Activated CD8-positive, alpha-beta memory T cell treated with anti-CD3 and anti-CD28 coated beads for 24 hours (primary cell): ENCODE measurements at places on chromosomes 1 and 21.
A peak's percentile ranks its signal among the peaks of the same experiment; 100 is the strongest.

DNA sequence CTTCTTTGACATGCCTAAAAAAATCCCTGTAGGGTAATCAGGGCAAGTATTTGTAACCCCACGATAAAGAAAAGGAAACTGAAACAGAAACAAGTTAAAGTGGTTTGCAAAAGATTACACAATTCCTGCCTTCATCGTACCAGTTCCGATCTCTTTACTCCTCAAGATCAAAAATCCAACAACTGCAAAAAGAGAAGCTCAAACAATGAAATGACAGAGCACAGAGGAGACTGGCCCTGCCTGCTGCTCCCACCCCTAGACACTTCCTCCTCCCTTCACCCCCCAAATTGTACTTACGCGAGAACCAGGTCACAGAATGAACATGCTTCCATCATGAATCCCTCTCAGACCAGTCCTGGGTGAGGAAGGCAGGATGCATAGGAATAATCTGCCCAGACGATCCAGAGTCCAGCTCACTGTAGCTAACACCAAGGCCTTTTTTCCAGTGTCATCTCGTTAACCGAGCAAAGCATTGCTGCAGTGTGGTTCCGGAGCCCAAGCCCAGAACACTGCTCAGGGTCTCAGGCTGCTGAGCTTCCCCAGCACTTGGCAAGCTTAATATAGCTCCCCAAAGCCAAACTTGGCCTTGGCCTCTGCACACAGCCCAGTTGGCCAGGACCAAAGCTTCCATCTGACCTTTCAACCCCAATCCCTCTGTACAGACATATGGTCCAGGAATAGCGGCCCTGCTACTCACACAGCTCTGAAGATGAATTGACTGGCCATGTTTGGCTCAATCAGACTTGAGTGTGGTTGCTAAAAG is 20.3 kb downstream of the RXRG start:
- DNase-seq, result peak; percentile 60

DNA sequence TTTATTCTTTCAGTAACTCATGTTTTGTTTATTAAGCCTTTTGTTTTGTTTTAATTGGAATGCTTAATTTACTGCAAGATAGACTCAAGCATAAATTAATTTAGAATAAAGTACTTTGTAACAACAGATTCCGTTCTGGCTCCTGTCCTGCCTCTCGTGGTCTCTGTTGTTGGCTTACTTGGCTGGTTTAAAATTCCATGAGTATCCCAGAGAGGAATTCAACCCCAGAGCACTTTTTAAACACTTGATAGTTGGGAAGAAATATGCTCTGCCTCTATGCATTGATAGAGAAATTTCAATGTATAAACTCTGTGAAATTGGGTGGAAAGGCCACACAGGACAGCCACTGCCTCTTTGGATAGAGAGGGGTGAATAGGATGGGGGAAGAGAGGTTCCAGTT is 89.7 kb downstream of the ATP5PO start:
- DNase-seq, result no peak

DNA sequence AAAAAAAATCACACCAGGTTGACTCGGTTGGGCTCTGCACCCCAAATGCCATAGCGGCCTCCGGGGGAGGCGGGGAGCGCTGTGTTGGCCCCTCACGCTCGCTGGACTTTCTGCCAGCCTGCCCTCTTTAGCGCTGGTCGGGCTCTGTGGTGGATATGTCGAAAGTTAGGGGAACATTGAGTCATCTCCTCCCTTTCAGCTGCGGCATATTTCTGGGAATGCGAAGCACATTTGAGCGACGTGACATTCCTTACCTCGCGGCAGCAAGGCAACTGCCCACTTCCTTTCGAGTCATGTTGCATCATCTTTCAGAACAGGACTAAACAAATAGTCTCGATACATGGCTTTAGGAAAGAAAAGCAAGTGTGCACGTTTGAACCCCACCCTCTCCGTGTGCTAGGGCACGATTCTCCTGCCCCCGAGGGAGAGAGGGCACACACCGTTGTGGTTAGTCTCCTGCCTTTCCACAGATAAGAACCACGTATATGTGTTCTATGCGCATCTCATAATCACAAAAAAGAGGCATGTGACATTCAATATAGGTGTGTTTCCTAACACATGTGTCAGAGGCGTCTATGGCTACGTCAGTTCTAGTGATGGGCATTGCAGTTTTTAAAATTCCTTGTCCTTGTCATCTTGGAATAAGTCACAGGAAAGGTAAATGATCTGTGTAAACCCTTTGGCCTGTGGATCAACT is 105.9 kb upstream of the SLC45A1 start:
- no peak for DNase-seq

DNA sequence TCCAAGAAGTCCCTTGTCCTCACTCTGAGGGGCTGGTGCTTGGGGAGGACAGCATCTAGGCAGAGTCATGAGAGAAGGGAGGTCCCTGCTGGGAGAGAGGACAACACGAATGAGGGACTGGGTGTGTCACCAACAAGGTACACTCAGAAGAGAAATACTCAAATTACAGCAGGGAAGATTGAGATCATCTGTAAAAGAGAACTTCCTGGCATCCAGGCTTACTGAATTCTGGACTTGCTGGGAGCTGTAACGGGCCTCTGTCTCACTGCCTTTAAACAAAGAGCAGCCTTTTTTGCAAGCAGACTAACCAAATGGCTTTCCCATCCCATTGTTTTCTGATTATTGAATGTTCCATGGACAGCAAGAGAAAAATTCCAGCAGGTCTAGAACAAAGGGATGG is 195.7 kb upstream of the RAB4A start:
- DNase-seq, result no peak

GRCh38 chr1:70247122-70247521 is 25.9 kb downstream of the SRSF11 start:
- DNase-seq, result no peak

DNA sequence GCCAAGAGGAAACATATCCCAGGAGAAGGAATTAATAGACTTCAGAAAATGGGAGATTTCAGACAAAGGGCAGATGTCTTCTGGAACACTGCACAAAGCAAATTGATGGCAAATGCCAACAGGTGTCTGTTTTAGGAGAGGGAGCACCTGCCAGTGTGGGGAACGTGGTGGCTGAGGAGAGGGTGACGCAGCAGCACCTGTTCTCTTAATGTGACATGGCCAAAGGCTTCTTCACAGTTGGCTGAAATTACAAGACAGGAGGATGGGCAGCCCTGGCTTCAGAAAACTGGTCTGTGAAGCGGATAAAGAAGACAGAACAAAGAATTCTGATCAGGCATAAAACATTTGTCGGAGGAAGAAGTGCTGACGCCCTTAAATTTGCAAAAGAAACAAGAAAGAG is 178.7 kb upstream of the RUNX1 start:
- DNase-seq, result no peak

DNA sequence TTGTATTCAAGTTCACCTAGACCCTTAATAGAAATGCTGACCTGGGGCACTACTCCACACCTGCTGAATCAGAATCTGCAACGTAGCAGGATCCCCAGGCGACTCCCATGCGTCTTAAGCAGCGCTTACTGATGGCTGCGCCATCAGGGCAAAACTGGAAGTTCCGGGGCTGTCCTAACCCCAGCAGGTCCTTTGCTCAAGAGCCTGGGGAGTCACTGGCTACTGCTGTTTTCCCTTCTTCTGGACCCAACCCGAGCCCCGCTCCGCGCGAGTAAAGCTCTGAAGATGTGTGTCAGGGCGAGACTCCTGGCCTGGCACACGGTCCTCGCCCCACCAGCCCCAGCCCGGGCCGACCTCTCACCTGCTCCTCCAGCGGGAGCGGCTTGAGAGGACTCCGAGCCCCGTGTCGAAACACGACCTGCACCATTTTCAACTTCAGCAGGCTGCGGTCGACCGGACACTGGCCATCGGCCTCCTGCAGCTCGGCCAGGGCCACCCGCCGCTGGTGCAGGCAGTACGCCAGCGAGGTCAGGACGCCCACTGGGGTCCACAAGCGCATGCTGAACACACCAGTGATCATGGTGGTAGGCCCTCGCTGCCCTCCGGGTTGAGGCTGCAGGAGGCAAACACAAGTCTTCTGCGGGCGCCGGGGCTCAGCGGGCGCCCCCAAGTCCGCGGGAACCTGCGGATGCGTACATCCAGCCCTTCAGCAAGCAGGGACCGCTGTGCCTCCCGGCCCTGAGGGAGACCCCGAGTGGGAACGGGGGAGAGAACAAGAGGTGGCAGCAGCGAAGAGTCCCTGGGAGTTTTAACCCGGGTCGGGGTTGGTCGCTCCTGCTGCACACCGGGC is 630 bp downstream of the ACP6 start:
- DNase-seq, result peak; percentile 86

GRCh38 chr1:152141971-152142584 is 16.9 kb downstream of the RPTN start:
- DNase-seq, result no peak

DNA sequence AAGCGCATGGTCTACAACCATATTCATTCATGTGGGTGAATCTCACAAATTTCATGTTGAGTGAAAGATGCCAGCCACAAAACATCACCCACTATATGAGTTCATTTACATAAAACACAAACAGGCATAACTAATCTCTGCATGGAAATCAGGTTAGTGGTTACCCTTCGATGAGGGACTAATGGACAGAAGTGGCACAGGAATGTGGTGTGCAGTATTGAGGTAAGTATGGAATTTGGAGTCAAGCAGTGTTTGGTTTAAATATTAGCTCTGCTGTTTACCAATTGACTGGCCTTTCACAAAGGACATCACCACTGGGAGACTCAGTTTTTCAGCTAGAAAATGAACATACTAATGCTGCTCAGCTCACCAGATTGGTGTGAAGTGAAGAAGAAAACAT is 24.2 kb downstream of the CCDC185 start:
- DNase-seq, result no peak

GRCh38 chr1:41241354-41241748 is 755 bp downstream of the SCMH1 start:
- peak; percentile 80 for DNase-seq

- no peak for DNase-seq
Observed at GRCh38 chr21:15592271-15592860, 137.4 kb upstream of the USP25 start.

GRCh38 chr1:20558191-20558590 is 5.8 kb downstream of the FAM43B start:
- no peak for DNase-seq

DNA sequence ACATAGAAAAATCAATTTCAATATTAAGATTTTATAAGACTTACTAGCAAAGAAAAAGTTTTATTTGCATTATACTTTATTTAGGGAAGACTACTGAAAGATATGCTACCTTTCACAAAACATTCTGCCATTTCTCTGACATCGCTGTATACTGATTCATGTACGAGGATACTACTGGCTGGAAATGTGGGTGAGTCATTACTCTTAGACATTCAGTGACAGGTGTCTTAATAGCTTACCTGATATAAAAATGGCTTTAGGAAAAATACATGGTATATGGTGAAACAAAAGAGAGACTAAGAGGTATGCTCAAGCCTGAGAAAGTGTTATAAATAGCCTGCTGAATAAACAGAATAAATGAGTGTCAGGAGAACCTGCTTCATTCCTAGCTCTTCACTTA is 73.0 kb upstream of the EXO1 start:
- DNase-seq, result no peak

DNA sequence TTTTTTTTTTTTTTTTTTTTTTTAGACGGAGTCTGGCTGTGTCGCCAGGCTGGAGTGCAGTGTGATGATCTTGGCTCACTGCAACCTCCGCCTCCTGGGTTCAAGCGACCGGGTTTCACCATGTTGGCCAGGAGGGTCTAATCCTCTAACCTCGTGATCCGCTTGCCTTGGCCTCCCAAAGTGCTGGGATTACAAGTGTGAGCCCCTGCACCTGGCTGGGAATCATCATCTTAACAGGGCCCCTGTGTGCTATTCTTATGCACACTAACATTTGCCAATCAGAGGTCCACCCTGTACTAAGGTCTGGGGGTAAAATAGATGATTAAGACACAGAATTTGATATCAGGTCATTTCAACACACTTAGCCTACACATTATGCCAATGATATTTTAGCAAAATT is 278.7 kb upstream of the CHRM3 start:
- DNase-seq, result no peak

DNA sequence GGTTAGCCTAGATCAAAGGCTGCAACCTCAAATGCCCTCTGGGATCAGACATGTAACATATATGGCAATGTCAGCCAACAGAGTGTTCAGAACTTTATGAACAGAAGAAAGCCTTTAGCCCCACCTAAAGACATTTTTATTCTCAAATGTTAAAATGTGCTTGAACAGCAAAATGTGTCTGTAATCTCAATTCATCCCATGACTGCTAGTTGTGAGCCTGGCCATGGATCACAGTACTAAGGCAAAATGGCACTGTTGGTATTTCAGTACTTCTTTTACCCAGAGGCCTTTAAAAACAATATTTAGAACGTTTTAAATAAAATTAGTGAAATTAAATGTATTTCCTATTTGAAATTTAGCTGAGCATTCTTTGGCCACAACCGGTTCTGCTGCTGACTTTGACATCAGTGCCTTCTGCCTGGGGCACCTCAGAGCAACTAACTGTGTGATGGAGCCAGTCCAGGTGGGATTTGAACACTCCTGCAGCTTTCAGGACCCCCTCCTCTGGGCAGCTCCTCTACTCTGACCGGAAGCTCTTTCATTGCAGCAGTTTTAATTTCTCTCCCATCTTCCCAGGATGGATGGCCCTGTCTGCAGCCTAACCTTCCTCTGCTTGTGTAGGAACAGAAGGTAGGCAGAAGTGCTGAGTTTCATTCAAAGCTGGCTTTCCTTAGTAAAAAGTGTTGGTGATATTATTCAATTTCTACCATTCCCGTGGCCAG is 68.3 kb upstream of the NFIA start:
- no peak for DNase-seq

GRCh38 chr1:44698138-44698537 is 23.6 kb downstream of the ARMH1 start:
- no peak for DNase-seq

DNA sequence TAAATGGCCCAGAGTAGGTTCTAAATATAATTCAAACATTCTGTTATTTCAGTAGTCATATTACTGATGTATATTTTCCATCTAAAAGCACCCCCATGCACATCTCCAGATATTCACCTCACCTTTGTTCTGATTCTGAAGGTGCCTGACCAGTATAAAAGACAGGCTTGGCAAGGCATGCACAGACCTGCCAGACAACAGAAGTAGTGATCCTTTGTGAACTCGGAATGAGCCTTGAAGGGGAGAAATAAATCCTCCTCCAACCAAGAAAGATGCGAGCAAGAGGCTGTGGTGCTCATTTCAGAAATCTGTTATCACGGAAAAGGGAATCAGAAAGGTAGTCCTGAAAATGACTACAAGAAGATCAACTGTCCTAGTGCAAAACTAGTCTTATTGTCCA is 287.3 kb downstream of the VAV3 start:
- DNase-seq, result no peak

DNA sequence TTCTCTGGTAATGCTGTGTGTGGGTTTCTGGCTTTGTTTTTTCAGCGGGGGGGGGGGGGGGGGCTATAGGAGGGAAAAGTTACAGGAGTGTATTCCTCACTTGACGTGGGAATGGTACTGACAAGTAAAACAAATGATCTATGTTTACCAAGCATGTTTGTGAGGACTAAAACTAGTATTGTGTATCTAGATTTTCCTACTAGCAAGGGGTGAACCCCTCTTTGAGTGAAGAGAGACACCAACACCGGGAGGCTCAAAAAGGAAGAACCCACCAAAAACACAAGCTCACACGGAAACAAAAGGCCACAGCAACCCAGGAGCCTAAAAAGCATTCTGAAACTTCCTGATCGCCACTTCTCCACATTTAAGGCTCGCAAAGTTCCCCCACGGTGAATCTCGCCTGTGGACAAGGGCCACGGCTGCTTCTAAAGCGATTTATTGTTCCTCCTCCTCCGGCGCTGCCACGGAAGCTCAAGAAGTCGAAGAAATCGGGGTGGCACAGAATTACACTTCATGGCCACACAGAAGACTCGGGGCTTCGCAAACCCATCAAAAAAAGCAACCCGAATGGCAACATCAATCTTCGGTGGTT is 703 bp downstream of the PUM1 start:
- DNase-seq, result no peak

- no peak for DNase-seq
Observed at GRCh38 chr1:186165303-186165702, 209.8 kb downstream of the TPR start.
